ENCODE measurements at places on chromosomes 7 and 10.

DNA sequence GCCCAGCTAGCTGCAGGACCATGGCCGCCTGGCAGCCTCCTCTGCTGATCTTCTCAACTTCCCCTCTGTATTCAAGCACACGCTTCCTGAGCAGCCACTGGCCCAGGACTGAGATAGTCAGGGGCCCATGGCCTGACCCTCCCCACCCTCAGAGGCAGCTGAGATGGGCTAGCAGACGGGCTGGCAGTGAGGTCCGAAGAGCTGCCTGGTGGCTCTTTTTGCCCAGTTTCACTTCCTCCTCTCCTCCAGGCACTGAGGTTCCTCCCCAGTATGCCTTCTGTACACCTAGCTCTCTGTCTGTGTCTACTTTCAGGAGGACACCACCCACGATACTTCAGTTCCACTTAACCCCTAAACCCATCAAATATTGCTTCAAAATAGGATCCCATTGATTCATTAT lies 395.6 kb downstream of the TNS3 start:
- no peak for DNase-seq

- DNase-seq, result no peak
These were observed 133.6 kb upstream of the NPVF start for GRCh38 chr7:25361863-25362262.

DNA sequence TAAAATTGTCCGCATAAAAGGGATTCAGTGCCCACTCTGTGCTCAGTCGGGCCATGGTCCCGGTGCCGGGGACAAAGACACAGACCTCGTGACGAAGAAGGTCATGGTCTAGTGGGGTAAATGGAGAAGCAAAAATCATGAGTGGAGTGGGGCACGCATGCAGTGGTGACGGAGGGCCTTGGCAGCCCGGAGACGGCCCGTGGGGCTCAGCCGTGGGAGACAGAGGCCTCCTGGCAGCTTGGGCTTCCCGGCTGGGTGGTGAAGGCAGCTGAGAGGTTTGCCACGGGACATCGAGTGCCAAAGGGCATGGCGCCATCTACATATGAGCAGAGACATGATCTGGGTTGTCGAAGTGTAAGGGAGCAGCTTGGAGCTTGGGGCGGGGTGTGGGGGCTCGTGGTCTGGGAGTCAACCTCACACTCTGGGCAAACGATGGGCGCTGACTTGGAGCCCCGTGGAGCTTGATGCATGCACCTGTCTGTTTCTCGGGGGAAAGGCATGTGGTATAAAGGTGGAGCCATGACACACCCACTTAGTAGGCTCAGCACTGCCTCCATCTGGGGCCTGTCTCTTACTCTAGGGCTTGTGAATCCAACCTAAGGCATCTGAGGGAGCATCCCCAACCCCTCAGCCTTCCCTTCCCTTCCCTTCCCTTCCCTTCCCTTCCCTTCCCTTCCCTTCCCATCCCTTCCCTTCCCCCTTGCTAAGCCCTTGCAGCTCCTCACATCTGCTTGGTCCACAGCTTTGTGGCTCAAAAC lies 151.0 kb upstream of the INSYN2A start:
- DNase-seq, result no peak

- no peak for DNase-seq
These were observed 19.7 kb downstream of the RPS24 start for GRCh38 chr10:78053211-78053868.

GRCh38 chr7:117383483-117384189 lies 43.7 kb downstream of the ASZ1 start:
- DNase-seq, result no peak

DNA sequence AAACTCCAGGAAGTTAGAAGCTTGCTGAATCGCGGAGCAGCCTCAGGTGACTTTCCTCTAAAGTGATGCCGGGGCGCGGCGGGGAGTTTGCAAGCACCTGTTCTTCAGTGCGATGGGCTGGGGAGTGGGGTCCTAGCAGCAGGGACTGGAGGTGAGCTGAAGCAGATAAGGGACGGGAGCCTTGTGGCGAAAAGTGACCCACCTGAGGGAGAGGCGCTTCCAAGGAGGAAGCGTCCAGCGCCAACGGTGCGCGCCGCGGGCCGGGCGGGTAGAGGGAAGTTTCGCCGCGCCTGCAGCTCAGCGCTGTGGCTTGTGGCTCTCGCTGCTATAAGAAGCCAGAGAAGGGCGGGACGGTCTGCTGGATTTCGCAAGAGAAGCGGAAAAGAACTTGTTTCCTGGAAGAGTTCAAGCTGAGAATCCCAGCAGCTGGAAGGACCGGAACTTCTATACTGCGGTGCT lies at the start of gene STEAP4:
STEAP4 (minus strand) TSS at position 305 of the 459 bp plus-strand sequence. CDS start 22,625 bp downstream, outside the sequence.
- DNase-seq, result no peak

DNA sequence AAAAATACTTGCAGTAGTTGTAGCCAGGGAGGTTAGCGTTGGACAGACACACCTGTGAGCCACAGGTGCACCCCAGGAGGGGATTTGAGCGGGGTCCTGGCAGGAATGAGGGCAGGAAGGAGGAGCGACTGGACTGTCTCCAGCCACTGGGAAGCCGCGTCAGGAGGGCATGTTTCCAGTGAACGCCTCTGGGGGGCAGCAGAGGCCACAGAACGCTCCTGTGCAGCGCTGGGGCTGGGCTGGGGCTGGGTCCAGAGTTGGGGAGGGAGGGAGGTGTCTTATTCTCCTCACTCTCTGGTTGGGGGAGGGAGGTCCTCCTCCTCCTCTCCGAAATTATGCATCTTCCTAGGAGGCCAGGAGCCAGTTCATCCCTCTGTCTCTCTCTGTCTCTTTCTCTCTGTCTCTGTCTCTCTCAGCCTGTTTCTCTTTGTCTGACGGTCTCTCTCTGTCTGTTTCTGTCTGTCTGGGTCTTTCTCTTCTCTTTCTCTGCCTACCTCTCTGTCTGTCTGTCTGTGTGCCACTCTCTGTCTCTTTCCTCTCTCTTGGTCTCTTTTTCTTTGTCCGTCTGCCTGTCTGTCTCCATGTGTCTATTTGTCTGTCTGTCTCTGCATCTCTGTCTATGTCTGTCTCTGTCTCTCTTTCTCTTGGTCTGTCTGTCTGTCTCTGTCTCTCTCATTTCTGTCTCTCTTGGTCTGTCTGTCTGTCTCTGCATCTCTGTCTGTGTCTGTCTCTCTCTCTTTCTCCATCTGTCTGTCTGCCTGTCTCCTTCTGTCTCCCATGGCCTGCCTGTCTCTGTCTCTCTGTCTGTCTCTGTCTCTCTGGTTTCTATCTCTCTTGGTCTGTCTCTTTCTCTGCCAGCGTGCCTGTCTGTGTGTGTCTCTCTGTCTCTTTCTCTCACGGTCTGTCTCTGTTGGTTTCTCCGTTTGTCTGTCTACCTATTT lies 9.9 kb upstream of the PSMG3 start:
- DNase-seq, result peak; percentile 44

- peak; percentile 80 for DNase-seq
These were observed 72.6 kb downstream of the PFKFB3 start for GRCh38 chr10:6275022-6275997.

DNA sequence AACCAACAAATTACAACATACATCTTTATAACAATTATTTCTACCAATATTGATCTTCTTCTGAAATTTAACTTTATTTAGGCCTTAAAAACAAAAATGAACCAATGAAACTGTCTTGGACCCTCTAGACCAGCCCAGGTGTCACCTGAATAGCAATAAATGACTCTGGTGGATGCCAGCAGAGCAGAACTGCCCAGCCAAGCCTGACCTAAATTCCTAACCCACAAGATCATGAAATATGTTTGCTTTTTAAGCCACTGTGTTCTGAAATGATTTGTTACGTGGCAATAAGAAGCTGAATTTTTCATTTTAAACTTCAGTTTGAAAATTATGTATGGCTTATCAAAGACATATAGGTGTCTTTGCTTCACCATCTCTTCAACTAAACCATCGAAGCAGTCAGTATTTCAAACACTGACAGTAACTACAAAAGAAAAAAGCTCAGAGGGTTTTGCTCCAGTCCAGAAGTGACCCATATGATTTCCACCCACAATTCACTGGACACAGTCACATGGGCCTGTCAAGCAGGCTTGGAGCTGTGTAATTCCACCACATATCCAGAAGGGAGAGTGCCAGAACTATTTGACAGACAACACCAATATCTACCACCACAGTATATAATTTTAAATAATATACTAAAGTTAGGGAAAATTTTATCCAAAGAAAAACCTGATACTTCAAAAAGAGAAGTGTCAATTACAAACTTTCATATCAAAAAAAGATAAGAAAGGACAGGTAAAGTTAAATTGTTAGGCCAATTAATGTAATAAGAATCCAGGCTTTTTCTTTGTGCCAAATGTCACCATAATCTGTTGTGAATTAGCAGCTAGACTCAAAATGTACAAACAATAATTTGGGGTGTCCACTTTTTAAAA lies 94.5 kb downstream of the KMT2C start:
- DNase-seq, result no peak

GRCh38 chr7:95599069-95599468 lies 2.8 kb upstream of the PDK4 start:
- DNase-seq, result no peak

GRCh38 chr7:69643708-69644445 lies 45.6 kb downstream of the AUTS2 start:
- DNase-seq, result no peak

DNA sequence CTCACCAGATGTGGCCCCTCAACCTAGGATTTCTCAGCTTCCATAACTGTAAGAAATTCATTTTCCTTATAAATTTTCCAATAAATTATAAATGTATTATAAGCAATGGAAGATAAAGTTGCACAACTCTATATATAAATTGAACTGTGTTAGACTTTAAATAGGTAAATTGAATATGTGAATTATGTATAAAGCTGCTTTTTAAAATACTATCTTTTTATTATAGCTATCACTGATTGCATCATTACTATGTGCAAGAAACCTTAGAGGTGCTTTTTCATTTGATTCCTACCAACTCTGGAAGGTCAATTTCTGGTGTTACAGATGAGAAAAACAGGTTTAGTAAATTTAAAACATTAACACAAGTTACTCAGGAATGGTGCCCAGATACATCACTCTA lies 8.4 kb downstream of the MTERF1 start:
- DNase-seq, result no peak

- DNase-seq, result no peak
These were observed 539.2 kb upstream of the POT1 start for GRCh38 chr7:125468855-125469174.

- no peak for DNase-seq
These were observed 44.9 kb upstream of the SVOPL start for GRCh38 chr7:138746073-138746472.

GRCh38 chr10:37146443-37146842 lies 21.0 kb downstream of the ANKRD30A start:
- no peak for DNase-seq

- no peak for DNase-seq
These were observed 22.8 kb downstream of the GNA12 start for GRCh38 chr7:2821161-2821841.

DNA sequence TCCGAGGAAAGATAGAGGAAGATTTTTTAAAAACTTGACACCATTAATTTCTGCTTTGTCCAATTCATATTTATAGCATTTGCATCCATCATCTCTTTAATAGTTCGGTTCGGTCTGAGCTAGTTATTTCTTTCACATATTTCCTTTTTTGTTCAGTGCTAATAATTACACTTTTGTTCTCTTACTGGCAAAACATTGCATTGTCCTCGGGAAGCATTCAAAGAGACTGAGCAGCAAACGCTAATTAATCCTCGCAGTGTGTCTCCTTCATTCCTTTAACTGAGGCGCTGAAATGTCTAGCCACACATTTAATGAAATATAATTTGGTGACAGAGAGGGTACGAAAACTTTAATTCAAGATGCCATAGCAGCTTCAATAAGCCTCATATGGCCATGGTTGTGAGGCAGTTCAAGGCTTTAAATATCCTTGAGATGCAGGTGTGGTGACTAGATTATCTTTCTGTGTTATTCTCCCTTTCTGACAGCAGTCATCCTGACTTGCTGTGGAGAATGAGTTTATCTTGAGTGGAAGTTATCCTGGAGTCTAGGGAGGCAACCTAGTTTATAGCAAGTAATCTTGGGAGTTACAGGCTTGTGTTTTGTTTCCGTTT lies 431.4 kb downstream of the SDK1 start:
- DNase-seq, result no peak

GRCh38 chr10:58952747-58953466 lies 223.5 kb upstream of the PHYHIPL start:
- no peak for DNase-seq

- no peak for DNase-seq
These were observed 521.4 kb upstream of the SEMA3D start for GRCh38 chr7:85708221-85708620.

DNA sequence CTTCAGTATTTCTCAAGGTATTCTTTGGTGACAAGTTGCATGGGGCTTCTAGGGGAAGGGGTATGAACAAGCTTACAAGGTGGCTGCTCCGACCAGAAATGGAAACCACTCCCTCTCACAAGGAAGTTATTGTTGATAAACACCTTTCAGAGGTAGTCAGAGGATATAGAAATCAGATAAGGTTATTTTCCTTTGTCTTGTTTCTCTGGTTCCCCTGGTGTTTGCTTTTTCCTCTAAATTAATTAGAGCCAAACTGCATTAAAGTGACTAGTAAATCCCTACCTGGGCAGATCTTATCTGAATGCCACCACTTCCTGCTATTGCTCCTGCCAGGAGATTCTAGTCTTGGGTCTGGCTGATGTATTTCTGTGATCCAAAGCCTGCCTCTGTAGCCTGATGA lies 725.4 kb downstream of the INHBA start:
- DNase-seq, result no peak

GRCh38 chr7:837001-837400 lies 4.7 kb downstream of the SUN1 start:
- DNase-seq, result no peak

GRCh38 chr7:63900394-63901203 lies 98.0 kb upstream of the ZNF722 start:
- DNase-seq, result peak; percentile 78

GRCh38 chr10:45354261-45354660 lies 19.8 kb upstream of the ALOX5 start:
- DNase-seq, result no peak

DNA sequence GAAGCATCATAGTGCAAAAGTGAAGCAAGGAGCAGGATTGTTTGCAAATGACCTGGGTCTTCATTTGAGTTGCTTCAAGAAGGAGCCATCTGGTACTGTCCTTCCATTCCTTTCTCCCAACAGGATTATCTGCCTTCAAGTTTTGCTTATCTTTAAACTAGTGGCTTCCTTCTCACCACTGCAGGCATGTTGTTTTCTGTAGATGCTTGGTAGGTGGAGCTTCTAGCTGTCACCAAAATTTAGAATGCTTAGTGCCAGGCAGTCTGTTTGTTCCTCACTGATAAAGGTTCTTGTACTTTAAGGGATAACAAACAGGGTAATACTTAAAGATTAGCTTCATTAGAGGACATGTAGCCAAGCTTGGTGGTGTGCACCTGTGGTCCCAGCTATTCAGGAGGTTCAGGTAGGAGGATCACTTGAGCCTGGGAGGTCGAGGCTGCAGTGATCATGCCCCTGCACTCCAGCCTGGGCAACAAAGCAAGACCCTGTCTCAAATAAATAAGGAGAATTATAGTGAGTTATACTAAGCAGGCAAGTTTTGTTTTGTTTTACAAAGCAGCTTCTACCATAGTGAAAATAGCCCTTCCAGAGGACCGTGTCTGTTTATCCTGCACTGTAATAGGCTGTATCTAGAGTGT lies 5.7 kb downstream of the ARL5B start:
- DNase-seq, result no peak
